ENCODE measurements at places on chromosomes 7 and 10. TPM values are rescaled to one million over a fixed set of nuclear protein-coding genes. Genes with fewer than 3 reads are reported as not detected.

- no peak for DNase-seq
- H3K27ac ChIP-seq = no peak overlapping the region
- no peaks in the 10 kb centered on the region for H3K27me3 ChIP-seq
These were observed 178.7 kb downstream of the JAZF1 start for GRCh38 chr7:28001896-28002295.

DNA sequence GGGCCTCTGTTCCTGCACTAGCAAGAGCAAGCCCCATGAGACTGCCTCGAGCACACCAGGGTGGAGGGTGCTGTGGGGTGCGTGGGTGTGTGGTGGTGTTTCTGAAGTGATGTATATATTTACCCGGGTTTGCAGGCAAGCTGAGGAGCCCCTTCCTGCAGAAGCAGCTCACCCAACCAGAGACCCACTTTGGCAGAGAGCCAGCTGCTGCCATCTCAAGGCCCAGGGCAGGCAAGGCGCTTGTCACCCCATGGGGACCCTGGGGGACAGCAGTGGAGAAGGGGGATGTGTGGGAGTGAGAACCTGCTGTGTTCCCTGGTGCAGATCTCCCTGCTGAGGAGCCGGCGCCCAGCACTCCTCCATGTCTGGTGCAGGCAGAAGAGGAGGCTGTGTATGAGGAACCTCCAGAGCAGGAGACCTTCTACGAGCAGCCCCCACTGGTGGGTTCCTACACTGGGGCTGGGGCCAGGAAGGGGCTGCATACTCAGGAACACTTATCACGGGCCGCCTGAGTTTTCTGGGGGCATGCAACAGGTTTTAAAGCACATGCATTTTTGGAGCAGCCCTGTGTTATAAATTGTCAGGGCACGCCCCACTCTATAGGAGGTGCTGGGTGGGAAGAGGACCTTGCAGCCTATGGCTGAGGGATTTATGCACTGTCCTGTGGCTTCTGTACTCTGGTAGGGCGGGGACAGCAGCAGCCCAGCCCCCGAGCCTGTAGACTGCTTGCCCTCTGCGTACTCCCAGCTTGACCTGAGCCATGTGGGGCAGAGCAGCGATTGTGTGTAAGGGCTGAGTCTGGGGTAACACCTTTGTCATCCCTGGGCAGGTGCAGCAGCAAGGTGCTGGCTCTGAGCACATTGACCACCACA is 5.9 kb downstream of the PGAM2 start:
- H3K27ac ChIP-seq = no peak overlapping the region
- H3K27me3 ChIP-seq = no peaks in the 10 kb centered on the region
- H3K4me3 ChIP-seq = no peak overlapping the region
- no peak for DNase-seq

DNA sequence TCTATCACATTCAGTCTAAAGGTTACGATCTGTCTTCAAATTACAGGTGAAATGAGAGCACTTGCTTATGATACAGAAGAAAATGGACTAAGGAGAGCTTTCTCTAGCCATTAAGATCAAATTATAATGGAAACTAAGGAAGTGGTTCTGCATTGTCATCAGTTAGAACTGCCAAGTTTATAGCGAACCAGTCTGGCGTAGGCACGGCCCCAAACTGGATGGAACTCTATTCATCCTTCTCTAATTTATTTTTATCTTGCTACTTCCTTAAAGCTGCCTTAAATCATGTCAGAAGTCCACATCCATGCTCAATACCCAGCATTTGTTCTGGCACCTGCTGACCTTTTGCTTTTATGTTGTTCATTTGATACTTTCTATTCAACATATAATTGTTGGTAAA is 63.7 kb upstream of the APBB1IP start:
- no peaks in the 10 kb centered on the region for H3K4me1 ChIP-seq
- no peak for DNase-seq
- no peak overlapping the region for H3K4me3 ChIP-seq

Gene COPS6
- total RNA-seq = 109 TPM

Gene KCNH2
- 0.36 TPM for total RNA-seq

Gene SEC31B
- 54.2 TPM for total RNA-seq

GRCh38 chr7:101936611-101937231 is 119.3 kb downstream of the CUX1 start:
- H3K4me3 ChIP-seq = no peak overlapping the region
- H3K27ac ChIP-seq = no peak overlapping the region
- H3K4me1 ChIP-seq = no peaks in the 10 kb centered on the region
- no peaks in the 10 kb centered on the region for H3K27me3 ChIP-seq

Gene BICC1
- not detected for total RNA-seq

DNA sequence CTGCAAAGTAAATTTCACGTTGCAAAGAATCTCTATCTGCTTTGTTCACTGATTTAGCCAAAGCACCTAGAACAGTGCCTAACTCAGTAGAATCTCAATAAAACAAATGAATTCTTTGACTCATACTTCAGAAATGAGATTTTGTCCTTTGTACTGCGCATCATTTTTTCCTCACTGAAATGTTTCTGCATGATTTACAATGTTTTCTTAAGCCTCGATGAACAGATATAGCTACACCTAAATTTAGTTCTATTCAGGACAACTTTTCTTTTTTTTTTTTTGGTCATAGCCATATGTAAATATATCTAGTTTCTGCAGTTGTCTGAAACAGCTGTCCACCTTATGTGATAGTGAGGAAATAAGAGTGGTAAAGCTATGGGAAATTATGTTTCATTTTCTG is 15.3 kb downstream of the GNAT3 start:
- no peaks in the 10 kb centered on the region for H3K36me3 ChIP-seq
- H3K4me3 ChIP-seq = no peak overlapping the region
- no peaks in the 10 kb centered on the region for H3K27me3 ChIP-seq

DNA sequence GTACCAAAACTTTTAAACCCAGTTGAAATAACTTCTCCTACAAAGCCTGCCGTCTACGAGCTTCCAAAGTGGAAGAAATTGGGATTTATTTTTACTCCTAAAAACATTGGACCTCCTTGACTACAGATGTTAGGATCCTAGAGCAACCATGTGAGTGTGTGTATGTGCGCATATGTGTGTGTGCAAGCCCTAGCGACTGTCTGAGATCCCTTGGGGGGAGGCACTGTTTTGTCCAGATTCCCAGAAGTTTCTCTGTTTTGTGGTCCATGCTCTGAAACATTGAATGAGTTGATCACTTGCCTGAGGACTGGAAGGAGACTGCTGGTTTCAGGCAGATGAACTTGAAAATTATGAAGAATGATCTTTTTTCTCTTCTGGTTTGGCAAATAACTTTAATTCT is 312.3 kb upstream of the ZNF32 start:
- DNase-seq = no peak
- H3K36me3 ChIP-seq = no peaks in the 10 kb centered on the region
- peaks cover 19% of the 10 kb centered on the region for H3K27me3 ChIP-seq
- no peaks in the 10 kb centered on the region for H3K4me1 ChIP-seq
- H3K27ac ChIP-seq = no peak overlapping the region

DNA sequence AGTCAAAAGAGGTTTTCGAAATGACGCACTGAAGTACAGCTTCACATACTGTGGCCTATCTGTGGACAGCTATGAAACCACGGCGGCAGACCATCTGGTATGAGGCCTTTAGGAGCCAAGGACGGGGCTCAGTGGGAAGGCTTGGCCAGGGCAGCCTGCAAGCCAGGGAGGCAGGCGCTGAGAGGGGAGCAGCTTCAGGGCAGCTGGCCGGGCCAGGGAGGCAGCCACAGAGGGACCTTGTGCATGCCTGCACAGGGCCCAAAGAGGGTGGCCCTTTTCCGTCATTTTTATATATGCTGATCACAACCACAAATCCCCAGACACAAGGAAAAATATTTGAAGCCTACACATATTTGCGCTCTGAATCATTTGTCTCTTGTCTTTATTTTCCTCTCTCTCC is 13.5 kb downstream of the CALD1 start:
- no peaks in the 10 kb centered on the region for H3K4me1 ChIP-seq
- DNase-seq = peak; percentile 16
- no peak overlapping the region for H3K4me3 ChIP-seq
- no peaks in the 10 kb centered on the region for H3K36me3 ChIP-seq
- H3K27ac ChIP-seq = no peak overlapping the region

GRCh38 chr10:44382981-44383748 is 1.7 kb downstream of the CXCL12 start:
- H3K4me3 ChIP-seq = no peak overlapping the region
- DNase-seq = no peak
- no peak overlapping the region for H3K27ac ChIP-seq
- peaks cover 2% of the 10 kb centered on the region for H3K4me1 ChIP-seq
- no peaks in the 10 kb centered on the region for H3K36me3 ChIP-seq
- peaks cover 32% of the 10 kb centered on the region for H3K27me3 ChIP-seq

Gene GNAT3
- total RNA-seq = not detected

Data from activated CD4-positive, alpha-beta T cell treated with anti-CD3 and anti-CD28 coated beads, Interleukin-2, amount 10 ng/mL, durations not matched to agents 24 days and 14 days (primary cell).